ENCODE measurements at places on chromosomes 7 and 10.

GRCh38 chr7:82445271-82445670, 1.7 kb upstream of the CACNA2D1 start:
- no peak for DNase-seq

DNA sequence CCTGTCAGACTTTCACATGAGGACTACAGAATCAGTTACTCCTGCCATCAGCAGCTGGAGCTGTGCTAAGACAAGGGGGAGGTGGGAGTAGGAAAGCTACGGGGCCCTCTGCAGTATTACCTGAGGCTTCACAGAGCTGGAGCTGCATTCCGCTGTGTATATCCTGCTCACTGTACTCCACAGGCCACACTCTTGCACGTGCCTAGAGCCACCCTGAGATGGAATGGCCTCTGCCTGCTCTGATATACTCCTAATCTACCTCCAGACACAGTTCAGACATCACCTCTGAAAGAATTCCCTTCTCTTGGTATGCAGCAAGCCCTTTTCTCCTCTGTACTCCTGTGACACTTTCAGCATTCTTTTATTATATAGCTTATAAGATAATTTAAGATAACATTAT, 34.8 kb downstream of the TRDMT1 start:
- DNase-seq, result no peak

DNA sequence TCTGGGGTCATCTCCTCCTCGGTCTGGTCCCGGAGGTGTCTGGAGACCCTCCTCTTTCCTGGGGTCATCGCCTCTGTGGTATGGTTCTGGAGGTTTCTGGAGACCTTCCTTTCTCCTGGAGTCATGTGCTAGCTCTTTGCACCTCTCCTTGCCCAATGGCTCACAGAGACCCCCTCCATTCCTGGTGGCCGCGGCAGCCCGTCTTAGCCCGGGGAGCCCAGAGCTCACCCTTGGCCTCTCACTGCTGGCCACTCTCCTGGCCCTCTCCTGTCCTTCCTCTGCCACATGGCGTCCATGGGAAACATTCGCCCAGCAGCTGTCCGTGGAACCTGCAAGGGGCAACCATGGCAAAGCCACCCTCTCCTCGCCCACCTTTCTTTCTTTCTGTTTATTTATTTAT, 20.2 kb upstream of the FOXL3 start:
- DNase-seq, result no peak

GRCh38 chr10:69901022-69901421, 99.3 kb downstream of the COL13A1 start:
- no peak for DNase-seq

DNA sequence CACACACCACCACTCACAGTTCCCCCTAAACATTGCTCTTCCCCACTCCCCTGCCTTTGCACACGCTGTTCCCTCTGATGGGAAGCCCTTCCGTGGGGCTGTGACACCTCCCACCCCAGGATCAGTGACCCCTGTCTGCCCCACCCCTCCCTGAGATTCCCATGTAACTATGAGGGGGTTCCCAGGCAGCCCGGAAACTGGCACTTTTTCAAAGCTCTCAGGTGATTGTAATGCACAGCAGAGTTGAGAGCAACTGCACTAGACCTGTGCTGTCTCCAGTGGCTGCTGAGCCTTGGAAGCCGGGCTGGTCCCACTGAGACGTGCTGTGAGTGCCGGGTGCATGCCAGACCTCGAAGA, 29.8 kb downstream of the GPRIN2 start:
- DNase-seq, result no peak

DNA sequence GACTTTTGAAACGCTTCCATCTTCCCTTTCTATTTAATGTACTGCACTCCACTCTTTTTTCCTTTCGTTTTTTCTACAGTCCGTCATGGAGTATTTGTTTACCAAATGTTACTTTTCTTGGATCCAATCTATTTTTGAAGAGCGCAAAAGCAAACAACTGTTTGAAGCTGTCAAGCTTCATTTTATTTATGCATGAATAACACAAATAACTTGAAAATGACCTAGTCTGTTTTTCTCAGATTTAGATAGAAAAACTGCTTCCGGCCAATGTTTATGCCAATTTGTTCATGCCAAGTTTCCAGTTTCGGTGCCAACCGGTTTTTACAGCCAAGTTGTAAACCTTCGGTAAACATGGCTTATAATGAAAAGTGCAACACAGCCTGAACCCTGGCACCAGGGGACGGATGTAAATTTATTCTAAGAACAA, 150.9 kb upstream of the KLF6 start:
- DNase-seq, result no peak

DNA sequence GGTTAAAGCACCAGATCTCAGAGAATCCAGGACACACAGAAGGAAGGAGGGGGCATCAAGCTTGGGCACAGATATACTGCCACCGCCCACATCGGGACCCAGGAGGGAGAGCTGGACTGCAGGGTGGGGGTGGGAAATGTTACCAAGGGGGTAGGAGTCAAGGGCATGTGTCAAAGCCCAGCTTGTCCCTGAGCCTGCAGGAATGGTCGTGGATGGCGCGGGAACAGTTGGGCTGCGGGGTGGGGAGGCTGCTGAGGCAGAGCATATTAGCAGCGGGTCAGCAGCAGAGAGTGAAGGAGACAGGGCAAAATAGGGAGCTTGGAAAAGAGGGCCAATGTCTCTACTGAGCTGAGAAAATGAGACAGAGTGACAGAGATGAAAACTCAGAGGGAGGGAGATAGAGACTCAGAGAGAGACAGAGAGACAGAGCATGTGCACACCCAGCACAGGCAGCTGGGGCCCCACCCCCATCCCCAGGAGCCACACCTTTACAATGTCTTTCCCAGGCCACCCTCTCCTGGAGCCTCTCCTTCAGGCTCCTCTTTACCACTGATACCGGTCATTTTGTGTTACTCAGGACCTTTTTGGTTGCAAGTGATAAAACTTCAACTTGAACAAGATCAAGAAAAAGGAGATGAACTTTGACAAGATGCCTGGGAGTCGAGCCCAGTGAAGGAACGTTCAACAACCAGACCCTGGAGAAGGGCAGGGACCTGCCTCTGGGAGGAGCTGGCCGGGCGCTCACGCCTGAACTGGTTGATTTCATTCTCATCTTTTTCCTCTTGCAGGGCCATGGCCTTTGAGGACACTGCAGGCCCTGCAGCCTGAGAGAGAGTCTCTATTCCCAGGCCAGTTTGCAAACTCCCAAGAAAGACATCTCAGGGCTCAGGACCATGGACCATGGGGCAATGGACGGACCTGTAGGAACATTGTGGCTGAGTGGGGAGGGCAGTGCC, 50.0 kb downstream of the AOC1 start:
- DNase-seq, result no peak

GRCh38 chr10:61612009-61612408, 50.7 kb upstream of the CABCOCO1 start:
- DNase-seq, result no peak

DNA sequence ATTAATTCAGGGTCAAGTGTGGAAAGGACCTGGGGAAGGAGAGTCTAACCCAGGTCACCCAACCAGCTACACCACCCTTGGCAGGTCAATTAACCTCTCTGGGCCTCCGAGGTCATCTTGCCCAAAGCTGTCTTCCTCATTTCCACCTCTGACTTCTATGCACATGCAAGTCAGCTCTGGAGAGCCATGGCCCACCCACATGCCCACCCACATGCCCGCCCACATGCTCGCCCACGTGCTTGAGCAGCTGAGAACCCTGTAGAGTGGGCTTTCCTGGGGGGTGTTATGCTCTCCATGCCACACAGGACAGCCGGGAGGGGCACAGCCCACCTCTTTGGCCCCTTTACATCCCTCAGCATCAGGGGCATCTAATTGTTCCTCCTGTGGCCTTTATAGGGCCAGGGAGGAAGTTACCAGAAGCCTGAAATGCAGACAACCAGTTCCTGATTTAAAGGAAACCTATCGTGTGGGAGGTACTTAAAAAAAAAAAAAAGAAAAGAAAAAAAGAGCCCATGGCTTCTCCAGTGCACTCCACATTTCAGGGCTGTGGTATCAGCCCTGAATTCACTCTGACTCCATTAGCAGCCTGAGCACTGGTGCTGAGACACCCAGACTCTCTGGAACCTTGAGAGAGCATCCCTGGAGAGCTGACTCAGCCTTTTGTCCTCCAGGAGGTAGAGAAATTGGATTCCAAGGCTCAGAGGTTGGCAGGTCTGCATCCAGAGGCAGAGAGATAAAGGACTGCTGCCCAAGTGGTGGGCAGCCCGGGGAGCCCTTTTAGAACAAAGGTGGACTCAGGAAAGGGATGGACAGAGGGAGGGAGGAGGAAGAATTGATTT, 176.2 kb upstream of the ZMIZ1 start:
- no peak for DNase-seq
